ENCODE measurements at places on chromosomes 2 and 18. TPM values are rescaled to one million over a fixed set of nuclear protein-coding genes. Genes with fewer than 3 reads are reported as not detected.

Gene INO80C
- total RNA-seq, result 48.9 TPM

Gene ZC3H8
- 7.1 TPM for total RNA-seq

Gene NAT8
- total RNA-seq, result not detected

Gene SLC4A5
- total RNA-seq, result 0.86 TPM

- DNase-seq, result no peak
- H3K4me1 ChIP-seq, result peaks cover 12% of the 10 kb centered on the region
- no peaks in the 10 kb centered on the region for H3K27me3 ChIP-seq
- H3K27ac ChIP-seq, result no peak overlapping the region
- H3K36me3 ChIP-seq, result no peaks in the 10 kb centered on the region
These were observed 44.4 kb downstream of the ACVR1 start for GRCh38 chr2:157831573-157832315.

- peaks cover 3% of the 10 kb centered on the region for H3K4me1 ChIP-seq
- H3K4me3 ChIP-seq, result no peak overlapping the region
- no peak overlapping the region for H3K27ac ChIP-seq
- H3K36me3 ChIP-seq, result no peaks in the 10 kb centered on the region
- DNase-seq, result no peak
These were observed 31.8 kb downstream of the ARHGAP25 start for GRCh38 chr2:68766376-68766845.

DNA sequence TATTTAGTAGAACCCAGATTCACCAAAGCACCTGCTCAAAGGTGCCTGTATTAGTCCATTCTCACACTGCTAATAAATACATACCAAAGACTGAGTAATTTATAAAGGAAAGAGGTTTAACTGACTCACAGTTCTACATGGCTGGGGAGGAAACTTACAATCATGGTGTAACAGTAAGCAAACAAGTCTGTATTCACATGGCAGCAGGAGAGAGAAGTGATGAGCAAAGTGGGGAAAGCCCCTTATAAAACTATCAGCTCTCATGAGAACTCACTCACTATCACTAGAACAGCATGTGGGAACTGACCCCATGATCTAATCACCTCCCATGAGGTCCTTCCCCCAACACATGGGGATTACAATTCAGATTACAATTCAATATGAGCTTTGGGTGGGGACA lies 28.0 kb upstream of the DDX18 start:
- H3K4me3 ChIP-seq, result no peak overlapping the region
- H3K27ac ChIP-seq, result no peak overlapping the region
- H3K36me3 ChIP-seq, result no peaks in the 10 kb centered on the region
- no peak for DNase-seq
- no peaks in the 10 kb centered on the region for H3K4me1 ChIP-seq
- no peaks in the 10 kb centered on the region for H3K27me3 ChIP-seq

GRCh38 chr2:179857236-179857635 lies 4.2 kb downstream of the ZNF385B start:
- H3K36me3 ChIP-seq, result no peaks in the 10 kb centered on the region
- H3K4me3 ChIP-seq, result no peak overlapping the region
- peaks cover 26% of the 10 kb centered on the region for H3K27me3 ChIP-seq

DNA sequence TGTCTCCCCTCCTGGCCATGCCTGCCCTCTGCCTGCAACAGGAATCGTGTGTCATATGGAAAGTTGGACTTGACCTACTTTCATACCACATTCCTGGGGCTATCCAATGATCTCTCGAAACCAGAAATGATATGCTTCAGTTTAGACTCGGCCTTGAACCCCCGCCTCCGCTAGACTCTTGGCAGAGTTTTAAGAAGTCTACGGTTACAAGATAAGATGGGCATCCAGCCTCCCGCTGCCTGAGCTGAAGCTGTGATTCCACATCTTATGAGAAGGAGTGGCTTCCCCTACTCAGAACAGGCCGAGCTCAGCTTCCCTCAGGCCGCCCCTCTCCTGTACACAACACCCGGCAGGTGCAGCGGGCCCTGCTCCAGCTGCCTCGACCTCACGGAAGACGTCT lies 73.9 kb downstream of the MTCL1 start:
- no peak overlapping the region for H3K4me3 ChIP-seq
- peaks cover 9% of the 10 kb centered on the region for H3K36me3 ChIP-seq
- no peaks in the 10 kb centered on the region for H3K27me3 ChIP-seq
- DNase-seq, result no peak
- no peak overlapping the region for H3K27ac ChIP-seq
- peaks cover 3% of the 10 kb centered on the region for H3K4me1 ChIP-seq

- no peak overlapping the region for H3K4me3 ChIP-seq
- no peak overlapping the region for H3K27ac ChIP-seq
- H3K27me3 ChIP-seq, result no peaks in the 10 kb centered on the region
- no peaks in the 10 kb centered on the region for H3K4me1 ChIP-seq
- DNase-seq, result no peak
- no peaks in the 10 kb centered on the region for H3K36me3 ChIP-seq
These were observed 149.8 kb downstream of the COPS8 start for GRCh38 chr2:237235383-237236095.

- H3K4me3 ChIP-seq, result no peak overlapping the region
- no peak overlapping the region for H3K27ac ChIP-seq
- peaks cover 6% of the 10 kb centered on the region for H3K27me3 ChIP-seq
- H3K36me3 ChIP-seq, result no peaks in the 10 kb centered on the region
- no peak for DNase-seq
- no peaks in the 10 kb centered on the region for H3K4me1 ChIP-seq
These were observed 95.6 kb downstream of the NDUFA10 start for GRCh38 chr2:239929504-239929903.

DNA sequence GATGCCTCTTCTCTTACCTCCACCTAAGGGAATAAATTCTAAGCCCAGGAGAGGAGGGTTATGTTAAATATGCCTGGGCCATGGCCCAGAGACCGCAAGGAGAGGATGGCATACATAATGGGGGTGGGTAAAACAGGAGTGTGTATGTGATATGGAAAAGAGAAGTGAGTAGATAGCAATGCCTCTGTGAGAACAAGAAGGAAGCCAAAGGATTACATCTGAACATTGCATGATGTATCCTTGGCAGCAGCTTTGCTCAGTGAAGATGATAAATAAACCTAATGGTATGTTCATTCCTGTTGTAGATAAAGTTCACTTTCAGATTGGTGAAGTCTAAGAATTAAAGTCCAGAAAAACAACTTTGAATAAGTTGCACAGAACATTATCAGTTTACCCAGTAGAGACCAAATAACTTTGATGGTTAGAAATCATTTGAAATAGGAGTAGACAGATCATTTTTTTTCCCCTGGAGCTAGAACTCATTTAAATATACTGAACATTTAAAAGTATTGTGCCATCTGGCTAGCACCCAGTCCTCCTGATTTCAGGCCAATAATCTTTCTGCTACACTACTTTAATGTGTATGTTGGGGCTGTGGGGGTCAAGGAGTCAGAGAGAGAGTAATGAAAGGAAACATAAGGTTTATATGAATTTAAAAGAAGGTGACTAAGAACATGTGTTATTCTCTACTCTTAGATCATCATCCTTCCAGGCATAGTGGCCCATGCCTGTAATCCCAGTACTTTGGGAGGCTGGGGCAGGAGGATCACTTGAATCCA lies 231.7 kb downstream of the PARD3B start:
- H3K4me1 ChIP-seq, result no peaks in the 10 kb centered on the region
- no peaks in the 10 kb centered on the region for H3K27me3 ChIP-seq
- H3K4me3 ChIP-seq, result no peak overlapping the region
- DNase-seq, result no peak
- no peaks in the 10 kb centered on the region for H3K36me3 ChIP-seq

DNA sequence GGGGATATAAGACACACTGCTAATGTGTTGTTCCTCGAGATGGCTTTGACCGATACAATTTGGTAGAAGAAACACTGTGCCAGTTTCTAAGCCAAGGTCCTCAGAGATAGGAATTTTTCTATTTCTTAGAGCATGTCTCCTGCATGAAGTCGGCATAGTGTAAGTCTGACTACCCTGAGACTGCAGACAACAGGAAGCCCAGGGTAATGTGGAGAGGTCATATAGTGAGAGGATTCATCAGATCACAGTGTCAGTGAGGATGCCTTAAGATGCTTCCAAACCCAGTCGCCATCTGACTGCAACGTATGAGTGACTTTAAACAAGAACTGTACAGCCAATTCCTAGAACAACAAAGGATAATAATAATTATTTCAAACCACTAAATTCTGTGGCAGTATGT lies 818.3 kb upstream of the GYPC start:
- H3K4me1 ChIP-seq, result peaks cover 8% of the 10 kb centered on the region
- no peak for DNase-seq
- no peaks in the 10 kb centered on the region for H3K36me3 ChIP-seq
- no peak overlapping the region for H3K27ac ChIP-seq
- H3K4me3 ChIP-seq, result no peak overlapping the region

DNA sequence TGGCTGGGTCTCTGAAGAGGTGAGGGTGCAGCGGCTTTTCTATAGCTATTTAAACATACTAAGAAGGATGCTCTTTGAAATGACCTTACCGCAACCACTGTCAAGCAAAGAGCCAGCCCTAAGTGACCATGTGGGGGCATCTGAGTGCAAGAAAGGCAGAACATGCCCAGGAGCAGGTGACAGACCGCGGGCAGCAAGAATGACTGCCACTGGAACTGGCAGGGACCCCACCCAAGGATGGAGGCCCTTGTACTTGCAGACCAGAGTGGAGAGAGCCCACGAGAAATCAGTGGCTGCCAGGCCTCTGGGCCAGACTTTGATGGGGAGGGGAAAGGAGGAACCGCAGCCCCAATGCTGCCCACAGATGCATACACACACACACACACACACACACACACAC lies 33.1 kb downstream of the DNMT3A start:
- no peak overlapping the region for H3K27ac ChIP-seq
- no peak overlapping the region for H3K4me3 ChIP-seq
- peaks cover 11% of the 10 kb centered on the region for H3K4me1 ChIP-seq
- no peaks in the 10 kb centered on the region for H3K27me3 ChIP-seq
- no peaks in the 10 kb centered on the region for H3K36me3 ChIP-seq

DNA sequence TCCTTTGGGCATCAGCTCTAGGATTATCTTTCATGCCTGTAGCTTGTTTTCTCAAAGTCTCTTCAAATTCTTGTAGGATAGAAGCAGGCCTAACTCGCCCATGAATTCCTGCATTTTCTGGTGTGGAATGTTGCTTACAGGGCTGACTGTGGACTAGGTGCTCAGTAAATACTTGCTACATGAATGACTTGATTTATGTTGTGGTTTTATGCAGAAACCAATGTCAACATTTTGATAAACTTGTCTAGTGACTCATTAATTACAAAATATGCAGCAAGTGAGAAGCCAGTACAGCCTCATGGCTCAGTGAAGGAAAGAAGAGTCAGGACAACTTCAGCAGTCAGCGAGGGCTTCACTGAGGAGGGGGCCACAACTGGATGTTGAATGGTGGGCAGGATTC lies 110.6 kb upstream of the SIX2 start:
- H3K27me3 ChIP-seq, result no peaks in the 10 kb centered on the region
- DNase-seq, result no peak
- H3K27ac ChIP-seq, result no peak overlapping the region
- H3K36me3 ChIP-seq, result no peaks in the 10 kb centered on the region

- H3K4me3 ChIP-seq, result no peak overlapping the region
- no peak overlapping the region for H3K27ac ChIP-seq
- H3K4me1 ChIP-seq, result no peaks in the 10 kb centered on the region
- no peaks in the 10 kb centered on the region for H3K27me3 ChIP-seq
- no peaks in the 10 kb centered on the region for H3K36me3 ChIP-seq
These were observed 39.7 kb downstream of the RFX8 start for GRCh38 chr2:101435001-101435862.

DNA sequence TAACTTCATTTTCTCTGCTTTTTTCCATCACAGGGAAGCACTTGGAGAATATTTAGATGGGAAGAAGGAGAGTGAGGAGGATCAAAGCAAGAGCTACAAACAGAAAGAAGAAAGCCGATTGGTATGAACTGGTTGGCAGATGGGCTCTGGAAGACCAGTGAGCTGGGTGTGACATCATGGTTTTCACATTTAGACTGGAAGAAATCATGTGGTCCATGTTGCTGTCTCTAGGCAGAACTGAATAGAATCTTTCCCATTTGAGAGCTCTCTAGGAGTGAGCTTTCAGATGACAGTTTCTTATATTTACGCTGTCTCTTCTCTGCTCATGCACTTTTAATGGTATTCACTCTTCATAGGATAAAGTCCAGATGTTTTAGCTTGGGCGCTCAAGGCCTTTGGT lies 12.6 kb downstream of the DRC1 start:
- H3K27me3 ChIP-seq, result no peaks in the 10 kb centered on the region
- H3K36me3 ChIP-seq, result no peaks in the 10 kb centered on the region
- no peaks in the 10 kb centered on the region for H3K4me1 ChIP-seq
- H3K27ac ChIP-seq, result no peak overlapping the region

DNA sequence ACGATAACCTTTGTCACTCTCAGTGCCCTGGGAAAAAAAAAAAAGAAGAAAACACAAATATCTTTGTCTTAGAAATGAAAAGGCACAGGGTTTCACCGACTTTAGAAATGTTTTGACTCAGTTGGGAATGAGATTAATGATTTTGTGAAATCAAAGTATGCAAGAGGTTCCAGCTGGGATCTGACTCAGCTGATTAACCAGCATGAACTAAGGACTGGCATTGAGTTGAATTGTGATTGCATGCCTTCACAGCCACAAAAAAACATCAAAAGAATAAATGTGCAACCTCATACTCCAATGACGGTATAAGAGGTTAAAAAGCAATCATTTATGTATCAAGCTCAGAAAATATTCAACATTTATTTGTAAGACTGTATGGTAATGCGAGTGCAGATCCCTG lies 566.6 kb upstream of the DSEL start:
- 0 out of 2 replicates have a peak, but pooled peaks cover 3% of the 10 kb centered on the region for H3K4me1 ChIP-seq
- no peak for DNase-seq
- H3K27ac ChIP-seq, result no peak overlapping the region
- no peak overlapping the region for H3K4me3 ChIP-seq
- no peaks in the 10 kb centered on the region for H3K36me3 ChIP-seq
- H3K27me3 ChIP-seq, result no peaks in the 10 kb centered on the region

- no peaks in the 10 kb centered on the region for H3K4me1 ChIP-seq
- no peak overlapping the region for H3K27ac ChIP-seq
- no peaks in the 10 kb centered on the region for H3K27me3 ChIP-seq
- DNase-seq, result no peak
- H3K4me3 ChIP-seq, result no peak overlapping the region
These were observed 34.9 kb downstream of the BCL2L11 start for GRCh38 chr2:111155610-111156009.

DNA sequence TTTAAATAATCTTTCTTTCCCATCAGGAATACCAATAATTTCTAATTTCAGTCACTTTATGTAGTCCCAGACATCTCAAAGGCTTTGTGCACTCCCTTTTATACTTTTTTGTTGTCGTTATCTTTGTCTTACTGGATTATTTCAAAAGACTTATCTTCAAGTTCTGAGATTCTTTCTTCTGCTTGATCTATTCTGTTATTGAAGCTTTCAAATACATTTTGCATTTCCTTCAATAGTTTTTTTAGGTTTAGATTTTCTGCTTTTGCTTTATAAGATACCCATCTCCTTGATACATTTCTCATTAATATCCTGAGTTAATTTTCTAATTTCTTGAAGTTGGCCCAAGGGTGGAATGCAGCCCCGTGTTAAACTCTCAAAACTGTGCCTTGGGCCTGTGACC lies 432.4 kb downstream of the RIT2 start:
- no peak overlapping the region for H3K27ac ChIP-seq
- DNase-seq, result no peak
- H3K27me3 ChIP-seq, result no peaks in the 10 kb centered on the region
- H3K4me3 ChIP-seq, result no peak overlapping the region
- no peaks in the 10 kb centered on the region for H3K4me1 ChIP-seq
